ENCODE measurements at places on chromosomes 7 and 10.

GRCh38 chr10:111089293-111089692 lies 12.5 kb downstream of the ADRA2A start:
- DNase-seq, result no peak
- H3K4me3 ChIP-seq, result no peak overlapping the region
- H3K27ac ChIP-seq, result no peak overlapping the region
- no peaks in the 10 kb centered on the region for H3K27me3 ChIP-seq

DNA sequence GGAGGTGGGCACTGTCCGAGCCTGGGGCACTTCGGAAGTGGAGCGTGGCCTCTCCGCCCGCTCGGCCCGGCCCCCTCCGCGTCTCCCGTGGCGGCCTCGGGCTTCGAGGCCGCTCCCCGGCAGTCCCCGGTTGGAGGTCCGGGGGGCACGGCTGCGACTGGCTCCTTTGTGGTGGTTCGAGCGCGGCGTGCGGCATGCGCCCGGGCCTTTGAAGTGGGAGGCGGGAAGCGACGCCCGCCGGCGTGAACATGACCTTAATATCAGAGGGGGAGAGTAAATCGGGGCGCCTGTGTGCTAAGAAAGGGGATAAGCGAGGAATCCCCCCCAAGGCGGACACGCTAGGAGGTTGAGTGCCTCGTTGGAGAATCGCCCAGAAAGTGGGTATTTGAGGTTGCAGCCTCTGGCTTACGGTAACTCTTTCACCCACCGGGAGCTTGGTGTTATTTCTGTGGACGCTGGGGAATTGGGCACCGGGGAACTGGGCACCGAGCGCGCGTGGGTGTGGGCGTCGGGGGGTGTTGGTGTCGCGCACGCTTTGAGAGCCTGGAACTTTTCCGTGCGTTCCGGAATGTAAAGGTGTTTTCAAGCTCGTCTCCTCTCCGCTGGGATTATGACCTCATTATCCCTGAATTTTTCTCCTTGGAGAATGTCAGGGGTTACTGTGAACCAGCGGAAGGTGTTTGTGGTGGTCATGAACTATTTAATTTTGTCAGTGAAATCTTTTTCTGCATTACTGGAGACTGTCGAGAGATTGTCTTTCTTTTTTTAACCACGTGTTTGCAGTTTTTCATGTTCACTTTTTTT lies 660 bp downstream of the SUV39H2 start:
- H3K36me3 ChIP-seq, result no peaks in the 10 kb centered on the region
- peak overlapping the region; percentile 96 for H3K4me3 ChIP-seq
- H3K4me1 ChIP-seq, result peaks cover 31% of the 10 kb centered on the region
- H3K27me3 ChIP-seq, result peaks cover 13% of the 10 kb centered on the region

DNA sequence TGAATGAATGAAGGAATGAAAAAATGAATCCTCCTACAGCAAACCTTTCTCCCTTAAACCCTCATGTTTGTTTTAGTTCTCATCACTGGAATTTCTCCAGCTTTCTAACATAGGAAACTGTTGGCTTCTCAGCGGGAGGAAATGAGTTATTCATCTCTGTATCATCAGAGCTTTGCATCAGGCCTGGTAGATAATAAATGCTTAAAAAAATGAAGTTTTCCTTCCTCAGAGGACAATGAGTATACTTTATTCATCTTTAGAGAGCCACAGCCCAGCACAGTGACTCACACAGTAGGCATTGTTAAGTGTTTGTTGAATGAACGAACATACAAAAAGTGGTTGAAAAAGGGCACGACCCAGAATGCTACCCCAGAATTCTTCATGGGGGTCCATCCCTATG lies 62.6 kb downstream of the COL13A1 start:
- peaks cover 8% of the 10 kb centered on the region for H3K27me3 ChIP-seq
- no peak overlapping the region for H3K4me3 ChIP-seq
- H3K4me1 ChIP-seq, result peaks cover 48% of the 10 kb centered on the region
- no peaks in the 10 kb centered on the region for H3K36me3 ChIP-seq
- H3K27ac ChIP-seq, result no peak overlapping the region

DNA sequence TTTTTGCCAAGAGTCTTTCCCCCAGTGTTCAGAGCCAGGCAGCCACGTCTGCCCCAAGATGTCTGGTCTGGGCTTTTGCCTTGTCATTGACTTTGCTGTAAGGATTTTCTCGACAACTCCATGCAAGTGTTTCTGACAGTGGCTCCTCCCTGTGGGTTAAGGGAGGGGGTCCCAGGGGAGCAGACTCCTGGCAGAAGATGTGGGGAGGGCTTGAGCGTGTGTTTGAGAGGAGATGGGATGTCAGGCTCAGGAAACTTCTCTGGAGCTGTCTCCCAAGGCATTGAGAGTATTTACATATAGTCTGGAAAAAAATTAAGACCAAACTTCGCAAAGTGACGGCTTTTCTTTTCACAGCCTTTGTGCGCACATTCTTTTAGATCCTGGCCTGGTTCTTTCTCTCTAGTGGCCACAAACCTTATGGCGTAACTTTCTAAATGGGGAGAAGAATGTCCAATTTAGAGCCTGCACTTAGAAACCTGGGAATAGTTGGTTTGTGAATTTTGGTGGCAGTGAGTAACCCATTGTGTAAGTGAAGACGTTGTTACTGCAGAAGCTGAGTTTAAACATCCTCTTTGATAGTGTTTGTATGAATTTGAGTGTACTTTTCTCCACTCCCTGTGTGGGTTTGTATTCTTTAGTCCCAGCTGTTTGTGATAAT lies 201.5 kb downstream of the LRMDA start:
- no peak for DNase-seq
- no peak overlapping the region for H3K4me3 ChIP-seq
- H3K27me3 ChIP-seq, result peaks cover 4% of the 10 kb centered on the region
- no peak overlapping the region for H3K27ac ChIP-seq
- H3K36me3 ChIP-seq, result no peaks in the 10 kb centered on the region
- H3K4me1 ChIP-seq, result peaks cover 4% of the 10 kb centered on the region

DNA sequence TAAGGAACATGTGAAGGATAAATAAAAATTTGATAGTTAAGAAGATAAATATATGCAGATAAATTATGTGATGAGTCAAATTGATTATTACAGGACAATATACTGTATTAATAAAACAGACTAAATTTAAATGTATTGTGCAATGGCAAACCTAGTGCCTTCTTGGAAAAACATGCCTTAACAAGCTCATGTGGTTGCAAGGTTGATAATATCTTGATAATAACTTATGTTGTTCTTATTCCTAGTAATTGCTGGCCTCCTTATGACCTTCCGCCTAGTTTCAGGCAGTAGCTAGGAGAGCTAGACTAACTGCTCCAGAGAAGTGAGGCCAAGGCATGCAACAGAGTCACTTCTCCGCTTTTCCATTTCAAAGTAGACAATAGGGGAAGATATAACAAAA lies 7.6 kb upstream of the RAB11FIP2 start:
- DNase-seq, result no peak
- no peak overlapping the region for H3K27ac ChIP-seq
- no peaks in the 10 kb centered on the region for H3K27me3 ChIP-seq
- H3K4me3 ChIP-seq, result no peak overlapping the region
- no peaks in the 10 kb centered on the region for H3K4me1 ChIP-seq

GRCh38 chr10:75209086-75209920 lies 1.3 kb upstream of the VDAC2 start:
- peaks cover 6% of the 10 kb centered on the region for H3K27me3 ChIP-seq
- peak overlapping the region; percentile 97 for H3K4me3 ChIP-seq
- H3K36me3 ChIP-seq, result peaks cover 22% of the 10 kb centered on the region
- peaks cover 21% of the 10 kb centered on the region for H3K4me1 ChIP-seq

- DNase-seq, result no peak
- H3K4me1 ChIP-seq, result no peaks in the 10 kb centered on the region
- no peak overlapping the region for H3K4me3 ChIP-seq
- H3K27me3 ChIP-seq, result peaks cover 3% of the 10 kb centered on the region
Measured at GRCh38 chr7:98681511-98681910, 64.4 kb downstream of the NPTX2 start.

DNA sequence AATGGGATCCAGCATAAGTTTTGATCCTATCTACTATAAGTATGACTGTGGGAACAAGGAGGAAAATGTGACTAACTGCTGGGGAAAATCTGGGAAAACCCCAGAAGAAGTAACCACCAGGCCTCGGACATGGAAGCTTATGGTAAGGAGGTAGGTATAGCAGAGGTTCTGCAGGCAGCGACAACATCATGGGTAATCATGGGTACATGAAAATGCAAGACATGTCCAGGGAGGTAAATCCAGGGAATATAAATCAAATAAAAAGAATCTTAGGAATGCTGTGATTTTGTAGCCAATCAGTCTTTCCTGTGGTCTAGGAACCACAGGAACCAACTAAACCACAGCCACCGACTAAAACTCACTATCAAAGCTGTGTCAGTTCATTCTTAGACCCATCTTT lies 168.3 kb upstream of the NPY start:
- H3K27me3 ChIP-seq, result peaks cover 3% of the 10 kb centered on the region
- no peak for DNase-seq
- no peak overlapping the region for H3K27ac ChIP-seq

- H3K36me3 ChIP-seq, result no peaks in the 10 kb centered on the region
- H3K27ac ChIP-seq, result no peak overlapping the region
- peaks cover 12% of the 10 kb centered on the region for H3K4me1 ChIP-seq
- peaks cover 4% of the 10 kb centered on the region for H3K27me3 ChIP-seq
Measured at GRCh38 chr7:83455612-83456011, 193.3 kb downstream of the SEMA3E start.

DNA sequence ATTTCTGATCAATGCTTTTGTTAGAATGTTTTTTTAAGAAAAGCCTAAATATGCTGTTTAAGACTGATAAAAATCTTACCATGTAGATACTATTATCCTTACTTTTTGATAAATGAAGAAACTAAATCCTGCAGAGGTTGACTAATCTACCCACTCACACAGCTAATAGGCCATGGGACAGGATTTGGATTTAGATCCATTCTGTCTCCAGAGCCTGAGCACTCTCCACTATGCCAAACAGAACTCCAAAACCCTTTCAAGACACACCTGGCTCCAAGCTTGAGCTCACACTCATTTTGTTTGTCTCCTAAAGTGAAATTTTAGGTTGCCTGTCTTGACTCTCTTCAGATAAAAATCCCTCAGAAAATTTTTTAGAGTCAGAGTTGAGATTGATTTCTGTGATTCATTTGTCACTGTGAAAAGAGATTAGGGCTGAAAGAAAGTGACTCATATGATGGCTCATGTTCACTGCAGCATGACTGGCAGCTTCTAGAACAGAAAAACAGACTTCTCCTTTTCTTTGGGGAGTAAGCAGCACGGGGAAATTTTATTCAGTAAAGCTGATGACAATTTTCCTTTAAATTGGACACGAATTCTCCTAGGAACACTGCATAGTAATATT lies 132.3 kb upstream of the POT1 start:
- no peaks in the 10 kb centered on the region for H3K36me3 ChIP-seq
- H3K27ac ChIP-seq, result no peak overlapping the region
- no peak overlapping the region for H3K4me3 ChIP-seq
- peaks cover 5% of the 10 kb centered on the region for H3K4me1 ChIP-seq

DNA sequence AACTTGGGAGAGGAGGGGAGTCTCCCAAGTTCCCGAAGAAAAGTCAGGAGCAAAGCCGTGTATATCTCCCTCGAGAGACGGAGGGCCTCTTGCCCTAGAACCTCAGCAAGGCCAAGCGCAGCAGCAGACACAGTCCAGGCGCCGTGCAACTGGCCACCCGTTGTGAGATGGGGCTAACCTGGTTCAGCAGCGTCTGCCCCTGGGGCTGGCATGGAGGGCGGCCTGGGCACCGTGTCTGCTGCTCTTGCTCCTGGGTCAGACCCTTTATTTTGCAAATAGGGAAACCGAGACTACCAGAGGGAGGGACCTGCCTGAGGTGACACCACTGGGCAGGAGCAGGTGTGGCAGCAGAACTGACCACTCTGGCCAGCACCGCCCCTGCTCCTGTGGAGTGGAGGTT lies 13.4 kb downstream of the ATP5MF start:
- no peaks in the 10 kb centered on the region for H3K4me1 ChIP-seq
- no peak overlapping the region for H3K4me3 ChIP-seq
- H3K27ac ChIP-seq, result no peak overlapping the region
- peaks cover 2% of the 10 kb centered on the region for H3K27me3 ChIP-seq

- no peak overlapping the region for H3K4me3 ChIP-seq
- DNase-seq, result no peak
- peaks cover 6% of the 10 kb centered on the region for H3K36me3 ChIP-seq
Measured at GRCh38 chr10:21584834-21585530, 51.0 kb downstream of the MLLT10 start.

- DNase-seq, result no peak
- no peak overlapping the region for H3K4me3 ChIP-seq
- H3K27ac ChIP-seq, result no peak overlapping the region
- peaks cover 4% of the 10 kb centered on the region for H3K27me3 ChIP-seq
- no peaks in the 10 kb centered on the region for H3K36me3 ChIP-seq
Measured at GRCh38 chr10:3047596-3047995, 19.8 kb upstream of the PFKP start.

DNA sequence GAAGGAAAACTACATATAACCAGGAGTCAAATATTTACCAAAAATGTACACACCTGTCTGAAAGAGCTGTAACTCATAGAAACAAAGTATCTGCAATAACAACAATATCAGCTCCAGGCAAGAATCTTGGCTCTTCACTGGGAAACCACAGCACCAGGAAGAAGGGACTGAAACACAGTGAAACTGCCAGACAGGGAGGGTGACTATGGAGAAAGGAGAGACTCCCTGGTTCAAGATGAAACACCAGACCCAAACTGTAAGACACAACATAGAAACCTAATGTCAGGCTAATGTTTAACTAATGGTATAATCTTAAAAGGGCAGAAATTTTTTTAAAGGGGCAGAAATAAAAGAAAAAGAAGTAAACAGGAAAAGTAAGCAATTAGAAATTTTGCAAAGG lies 11.5 kb upstream of the TAS2R39 start:
- no peak overlapping the region for H3K27ac ChIP-seq
- H3K4me3 ChIP-seq, result no peak overlapping the region
- no peak for DNase-seq
- H3K4me1 ChIP-seq, result no peaks in the 10 kb centered on the region
- peaks cover 2% of the 10 kb centered on the region for H3K27me3 ChIP-seq

DNA sequence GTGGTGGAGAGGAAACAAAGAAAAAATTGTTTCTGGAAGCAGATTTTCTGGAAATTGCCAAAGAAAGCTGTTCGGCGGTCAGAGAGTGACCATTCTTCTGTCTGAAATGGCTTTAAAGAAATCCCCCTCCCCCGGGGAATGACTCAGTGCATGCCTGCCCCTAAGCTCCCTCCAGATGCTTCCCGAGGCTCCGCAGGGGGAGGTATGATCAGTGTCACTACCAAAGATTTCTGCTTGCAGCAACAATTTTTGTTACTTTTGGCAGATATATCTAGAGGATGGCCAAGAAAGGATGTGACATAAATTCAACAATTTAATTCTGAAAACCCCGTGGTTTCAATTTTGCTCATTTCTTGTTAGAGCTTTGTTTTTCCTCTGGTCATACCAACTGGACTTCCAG lies 163.9 kb downstream of the JCAD start:
- no peak for DNase-seq
- H3K27me3 ChIP-seq, result no peaks in the 10 kb centered on the region
- H3K4me1 ChIP-seq, result peaks cover 4% of the 10 kb centered on the region
- H3K36me3 ChIP-seq, result no peaks in the 10 kb centered on the region

All from endothelial cell (in vitro differentiated cells).